ENCODE measurements at places on chromosomes 3 and 15. TPM values are rescaled to one million over a fixed set of nuclear protein-coding genes. Genes with fewer than 3 reads are reported as not detected.

Gene CCDC54
- not detected for total RNA-seq

Gene SMCO1
- not detected for total RNA-seq

Gene TRIM69
- total RNA-seq, result 6.2 TPM

Gene COL8A1
- not detected for total RNA-seq

Gene KCNAB1
- not detected for total RNA-seq
